ENCODE measurements at places on chromosomes 3 and 15.

DNA sequence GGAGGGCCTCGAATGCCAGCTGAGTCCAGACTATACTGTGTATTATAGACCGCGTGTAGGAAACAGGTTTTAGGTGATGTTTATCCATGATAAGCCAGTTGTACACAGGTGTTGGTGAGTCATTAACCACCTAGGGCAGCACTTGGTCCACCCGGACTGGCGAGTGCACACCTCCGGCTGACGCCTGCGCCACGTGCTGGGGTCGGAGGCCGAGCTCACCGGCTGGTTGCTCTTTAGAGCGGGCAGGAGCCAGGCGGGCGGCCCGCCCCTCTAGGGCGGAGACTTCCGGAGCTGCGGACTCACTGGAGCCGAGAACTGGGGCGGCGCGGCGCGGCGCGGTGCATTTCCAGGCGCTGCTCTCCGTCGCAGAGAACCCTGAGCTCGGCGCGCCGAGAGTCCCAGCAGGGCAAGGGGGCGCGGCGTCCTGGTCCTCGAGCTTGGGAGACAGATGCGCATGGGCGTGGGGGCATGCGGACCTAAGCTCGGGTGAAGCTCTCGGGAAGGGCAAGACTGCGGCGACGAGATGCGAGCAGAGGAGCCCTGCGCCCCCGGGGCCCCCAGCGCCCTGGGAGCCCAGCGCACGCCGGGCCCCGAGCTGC lies at the start of gene ESYT3:
Gene ESYT3 (plus strand): TSS at position 341 of the 599 bp plus-strand sequence. CDS start 183 bp downstream, at position 524.
- peak; percentile 34 for DNase-seq

DNA sequence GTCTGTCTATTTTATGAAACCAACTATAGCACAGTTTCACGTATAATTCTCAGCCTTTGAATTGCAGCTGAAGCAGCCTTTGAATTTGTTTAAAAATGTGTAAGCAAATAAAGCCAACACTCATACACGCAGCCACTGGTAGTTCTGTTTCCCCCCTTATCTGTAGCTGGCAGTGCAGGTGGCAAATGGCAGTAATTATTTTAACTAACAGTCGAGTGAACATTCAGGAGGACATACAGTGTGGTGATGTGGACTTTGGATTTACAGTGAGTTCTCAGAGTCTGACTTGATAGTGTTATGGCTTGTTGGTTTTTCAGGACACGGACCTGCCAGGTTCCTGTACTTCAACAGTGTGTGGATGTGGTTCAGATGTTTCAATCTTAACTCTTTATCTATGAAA lies 64.0 kb upstream of the SKOR1 start:
- no peak for DNase-seq

- DNase-seq = no peak
Measured at GRCh38 chr3:25817107-25817506, 27.2 kb downstream of the OXSM start.

DNA sequence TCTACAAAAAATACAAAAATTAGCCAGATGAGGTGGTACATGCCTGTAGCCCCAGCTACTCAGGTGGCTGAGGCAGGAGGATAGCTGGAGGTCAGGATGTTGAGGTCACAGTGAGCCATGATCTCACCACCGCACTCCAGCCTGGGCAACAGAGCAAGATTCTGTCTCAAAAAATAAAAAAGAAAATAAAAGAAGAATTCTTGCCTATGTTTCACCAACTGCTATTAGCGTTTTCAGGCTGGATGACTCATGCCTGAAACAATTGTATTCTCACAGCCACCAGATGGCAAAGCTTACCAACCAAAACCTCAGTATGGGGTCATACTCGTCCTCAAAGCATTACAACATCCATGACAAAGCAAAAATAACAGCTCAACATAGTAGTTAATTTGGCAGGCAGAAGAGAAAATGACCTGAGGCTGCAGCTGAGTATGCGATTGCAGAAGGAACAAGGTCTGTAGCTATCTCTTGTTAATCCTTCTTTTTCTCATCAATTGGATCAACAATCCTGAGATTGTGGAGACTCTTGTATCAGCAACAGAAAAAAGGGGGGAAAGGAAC lies 52.2 kb downstream of the TP53BP1 start:
- DNase-seq = peak; percentile 93

DNA sequence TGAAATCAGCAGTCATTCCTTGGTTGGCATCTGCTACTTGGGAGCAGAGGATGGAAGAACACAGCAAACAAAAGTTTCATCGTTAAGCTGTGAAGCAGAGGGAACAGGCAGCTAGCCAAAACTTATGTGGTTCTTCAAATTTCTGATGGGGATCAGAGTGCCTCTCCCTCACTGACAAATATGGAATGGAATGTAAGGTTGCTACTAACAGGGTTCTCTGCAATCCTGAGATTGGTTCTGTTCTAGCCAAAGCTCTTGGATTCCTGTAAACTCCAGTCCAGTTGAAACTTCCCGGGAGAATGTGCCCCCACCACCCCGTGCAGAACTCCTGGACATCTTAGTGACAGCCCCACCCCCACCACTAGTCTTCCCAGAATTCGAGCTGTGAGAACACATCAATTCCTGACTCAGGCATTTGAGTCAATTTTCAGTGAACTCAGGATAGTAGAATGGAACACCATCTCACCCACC lies 55.9 kb upstream of the PHLDB2 start:
- DNase-seq = peak; percentile 97

- no peak for DNase-seq
Measured at GRCh38 chr3:72272356-72272755, 487.4 kb upstream of the PROK2 start.

DNA sequence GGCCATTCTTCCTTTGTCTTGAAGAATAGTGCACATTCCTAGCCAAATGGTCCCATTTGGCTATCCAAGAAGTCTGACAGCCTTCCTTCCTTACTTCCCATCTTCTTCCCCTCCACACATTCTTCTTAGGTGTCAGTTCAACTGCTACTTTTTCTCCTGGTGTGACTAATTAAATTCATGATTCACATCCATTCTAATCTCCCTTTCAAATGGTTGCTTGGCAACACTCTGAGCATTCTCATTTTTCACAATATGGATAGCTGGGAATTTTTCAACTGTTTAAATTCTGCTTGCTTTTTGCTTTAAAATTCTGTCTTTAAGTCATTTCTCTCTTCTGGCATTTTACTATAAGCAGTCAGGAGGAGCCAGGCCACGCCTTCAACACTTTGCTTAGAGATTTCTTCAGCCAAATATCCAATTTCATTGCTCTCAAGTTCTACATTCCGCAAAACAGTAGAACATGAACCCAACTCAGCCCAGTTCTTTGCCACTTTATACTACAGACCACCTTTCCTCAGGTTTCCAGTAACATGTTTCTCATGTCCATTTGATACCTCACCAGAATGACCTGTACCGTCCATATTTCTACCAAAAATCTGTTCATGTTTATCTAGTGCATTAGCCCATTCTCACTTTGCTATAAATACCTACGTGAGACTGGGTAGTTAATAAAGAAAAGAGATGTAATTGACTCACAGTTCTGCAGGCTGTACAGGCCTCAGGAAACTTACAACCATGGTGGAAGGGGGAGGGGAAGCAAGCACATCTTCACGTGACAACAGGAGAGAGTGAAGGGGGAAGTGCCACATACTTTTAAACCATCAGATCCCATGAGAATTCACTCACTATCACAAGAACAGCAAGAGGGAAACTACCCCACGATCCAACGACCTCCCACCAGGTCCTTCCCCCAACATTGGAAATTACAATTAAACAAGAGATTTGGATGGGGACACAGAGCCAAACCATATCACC lies 31.9 kb upstream of the MCF2L2 start:
- no peak for DNase-seq

DNA sequence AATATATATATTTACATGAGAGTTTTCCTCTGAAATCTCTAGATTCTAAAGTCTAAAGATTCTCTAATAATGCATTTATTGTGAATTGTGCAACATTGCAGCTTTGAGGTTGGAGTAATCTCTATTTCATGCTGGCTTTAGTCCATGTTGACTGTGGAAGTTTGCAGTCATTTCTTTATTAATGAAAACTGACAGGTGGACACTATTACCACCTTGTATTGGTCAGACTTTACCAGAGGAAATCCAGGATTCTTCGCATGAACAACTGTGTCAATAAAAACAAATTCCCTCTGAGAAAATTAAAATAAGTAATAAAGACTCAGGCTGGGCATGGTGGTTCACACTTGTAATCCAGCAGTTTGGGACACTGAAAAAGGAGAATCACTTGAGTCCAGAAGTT lies 274.1 kb downstream of the SHQ1 start:
- no peak for DNase-seq

- DNase-seq = peak; percentile 41
Measured at GRCh38 chr15:39131609-39132008, 449.3 kb upstream of the THBS1 start.

DNA sequence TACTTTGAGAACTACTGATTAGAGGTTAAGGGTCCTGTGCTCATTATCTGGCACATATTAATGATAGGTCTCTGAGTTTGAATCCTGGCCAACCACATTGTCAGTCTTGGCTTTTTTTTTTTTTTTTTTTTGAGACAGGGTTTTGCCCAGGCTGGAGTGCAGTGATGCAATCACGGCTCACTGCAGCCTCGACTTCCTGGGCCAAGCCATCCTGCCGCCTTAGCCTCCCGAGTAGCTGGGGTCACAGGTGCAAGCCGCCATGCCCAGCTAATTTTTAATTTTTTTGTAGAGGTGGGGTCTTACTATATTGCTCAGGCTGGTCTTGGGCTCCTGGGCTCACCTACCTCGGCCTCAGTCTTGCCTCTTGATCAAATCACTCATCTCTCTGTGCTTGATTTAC lies 547 bp upstream of the PCCB start:
- DNase-seq = no peak

GRCh38 chr3:185982632-185983031 lies 44.8 kb upstream of the TRA2B start:
- no peak for DNase-seq

GRCh38 chr15:71400294-71400693 lies 285.0 kb downstream of the THSD4 start:
- peak; percentile 42 for DNase-seq

DNA sequence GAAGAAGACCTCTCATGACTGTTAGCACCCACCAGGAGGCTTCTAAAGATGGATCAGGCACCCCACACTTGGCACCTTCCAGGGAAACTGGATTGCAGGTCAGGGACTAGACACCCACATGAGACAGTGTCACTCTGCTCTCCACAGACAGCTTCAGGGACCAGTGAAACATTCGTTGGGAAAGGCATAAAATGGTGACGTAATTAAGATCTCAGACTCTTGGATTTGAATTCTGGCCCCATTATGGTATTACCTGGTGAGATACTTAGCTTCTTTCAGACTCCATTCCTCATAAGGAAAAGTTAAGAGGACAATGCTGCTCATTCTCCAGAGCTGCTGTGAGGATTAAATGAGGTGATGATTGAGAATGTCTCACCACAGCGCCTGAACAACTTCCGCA lies 261.1 kb downstream of the ARRDC4 start:
- no peak for DNase-seq

All from foreskin fibroblast (primary cell).